ENCODE measurements at places on chromosomes 6 and 20.

- no peak for DNase-seq
Observed at GRCh38 chr6:150925590-150925928, 60.1 kb downstream of the MTHFD1L start.

DNA sequence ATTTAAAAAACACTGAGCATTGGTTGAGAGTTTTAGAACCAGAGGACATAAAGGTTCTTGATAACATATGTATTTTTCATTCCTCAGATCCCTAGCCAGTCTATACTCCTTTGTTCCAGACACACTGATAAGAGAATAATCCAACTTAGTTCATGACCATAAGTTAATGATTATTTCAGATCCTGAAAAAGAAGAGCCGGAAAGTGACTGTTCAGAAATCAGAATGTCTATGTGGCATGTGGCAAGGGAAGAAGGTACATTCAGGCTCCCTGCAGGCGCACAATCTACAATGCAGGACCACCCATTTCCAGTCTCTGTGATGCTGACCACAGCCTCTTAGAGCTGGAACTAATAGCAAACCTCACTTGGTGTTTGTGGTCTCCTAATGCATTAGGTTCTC lies 666.7 kb upstream of the AGPAT4 start:
- no peak for DNase-seq

DNA sequence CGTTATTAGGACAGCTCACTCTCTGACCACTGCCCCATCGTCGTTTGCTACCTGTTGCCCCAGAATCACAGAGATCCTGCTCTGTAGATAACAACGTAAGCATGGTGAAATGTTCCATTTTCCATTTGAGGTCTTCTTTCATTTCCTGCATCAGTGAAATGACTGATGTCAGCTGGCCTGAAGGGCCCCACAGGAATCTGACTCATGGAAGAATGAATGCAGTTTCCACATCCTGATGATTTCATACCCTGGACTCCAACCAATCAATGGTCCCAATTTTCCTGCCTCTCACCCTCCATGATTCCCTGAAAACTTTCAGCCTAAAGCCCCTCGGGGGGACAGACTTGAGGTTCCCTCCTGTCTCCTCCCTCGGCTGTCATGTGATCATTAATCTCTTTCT lies 394.4 kb upstream of the CDH4 start:
- DNase-seq: no peak

DNA sequence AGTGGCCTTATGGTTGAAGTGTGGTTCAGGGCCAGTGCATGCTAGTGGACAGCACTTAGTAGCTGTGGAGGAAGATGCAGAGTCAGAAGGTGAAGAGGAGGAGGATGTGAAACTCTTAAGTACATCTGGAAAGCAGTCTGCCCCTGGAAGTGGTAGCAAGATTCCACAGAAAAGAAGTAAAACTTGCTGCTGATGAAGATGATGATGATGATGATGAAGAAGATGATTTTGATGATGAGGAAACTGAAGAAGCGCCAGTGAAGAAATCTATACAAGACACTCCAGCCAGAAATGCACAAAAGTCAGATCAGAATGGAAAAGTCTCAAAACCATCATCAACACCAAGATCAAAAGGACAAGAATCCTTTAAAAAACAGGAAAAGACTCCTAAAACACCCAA lies 28.9 kb downstream of the MDFI start:
- no peak for DNase-seq

GRCh38 chr6:158756977-158757752 lies 62.0 kb downstream of the EZR start:
- DNase-seq: no peak

DNA sequence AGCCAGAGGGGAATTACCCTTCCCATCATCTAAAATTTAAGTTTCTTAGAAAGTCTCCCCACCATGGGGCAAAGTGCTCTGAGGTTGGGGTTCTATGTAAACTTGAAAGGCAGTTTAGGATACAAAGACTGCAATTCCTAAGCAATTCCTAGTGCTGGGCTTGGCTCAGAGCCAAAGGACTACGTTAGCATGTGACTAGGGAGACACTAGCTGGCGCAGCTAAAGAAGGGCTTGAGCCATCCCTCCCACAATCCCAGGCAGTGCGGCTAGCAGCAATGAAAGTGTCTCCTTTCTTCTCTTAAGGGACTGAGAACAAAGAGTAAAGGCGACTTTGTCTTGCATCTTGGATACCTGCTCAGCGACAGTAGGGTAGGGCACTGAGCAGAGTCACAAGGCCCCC lies 306.6 kb upstream of the FKBP1C start:
- DNase-seq: no peak

- no peak for DNase-seq
Observed at GRCh38 chr6:125738276-125738675, 11.2 kb upstream of the HEY2 start.

DNA sequence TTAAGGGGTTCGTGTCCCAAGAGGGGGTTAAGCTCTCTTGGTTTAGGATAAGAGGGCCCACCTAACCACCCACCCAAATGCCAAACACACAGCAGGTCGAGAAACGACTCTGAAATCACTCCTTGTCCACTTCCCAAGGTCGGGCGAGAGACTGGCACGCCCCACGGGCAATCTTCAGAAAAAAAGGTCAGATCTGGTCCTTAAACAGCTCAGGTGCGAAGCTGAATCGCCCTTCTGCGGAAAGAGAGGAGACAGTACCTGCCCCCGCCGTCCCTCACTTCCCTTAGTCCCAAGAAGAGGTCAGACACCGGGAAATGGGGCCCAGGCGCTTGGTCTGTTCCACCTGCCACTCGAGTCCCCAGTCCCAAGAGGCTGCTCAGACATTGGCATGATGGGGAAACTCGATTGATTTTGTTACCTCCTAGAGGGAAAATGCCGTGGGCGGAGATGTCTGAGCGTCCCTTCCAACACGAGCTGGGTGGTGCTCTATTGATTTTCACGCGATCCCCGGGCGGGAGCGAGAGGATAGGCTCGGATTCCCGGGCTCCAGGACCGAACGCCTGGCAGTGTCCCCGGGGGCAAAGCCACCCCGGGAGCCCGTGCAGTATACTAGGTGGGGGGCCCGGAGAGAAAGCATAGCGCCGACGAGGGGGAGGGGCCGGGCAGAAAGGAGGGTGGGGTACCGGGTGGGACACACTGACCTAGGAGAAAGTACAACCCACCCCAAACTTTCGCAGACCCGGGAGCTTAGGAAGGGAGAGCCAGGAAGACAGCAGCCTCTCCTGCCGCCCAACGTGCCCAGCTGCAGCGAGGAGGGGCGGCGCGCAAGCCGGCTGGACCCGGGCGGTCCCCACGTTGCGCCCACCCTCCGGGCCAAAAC lies 1.1 kb upstream of the SAMD5 start:
- peak; percentile 10 for DNase-seq

DNA sequence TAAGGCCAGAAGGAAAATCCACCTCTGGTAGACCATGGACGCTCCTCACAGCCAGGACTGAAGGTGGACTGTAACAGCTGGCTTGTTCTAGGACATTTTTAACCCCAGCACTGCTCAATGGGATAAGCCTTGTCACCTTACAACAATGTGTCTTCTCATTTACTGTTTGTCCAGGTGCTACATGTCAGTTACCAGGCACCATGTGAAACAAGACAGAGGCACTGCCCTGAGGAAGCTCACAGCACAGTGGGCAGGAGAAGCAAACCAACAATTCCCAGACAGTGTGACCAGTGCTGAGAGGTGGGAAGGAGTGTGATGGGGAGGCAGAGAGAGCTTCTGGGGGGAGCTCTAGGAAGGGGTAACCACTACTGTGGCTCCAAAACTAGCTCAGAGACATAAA lies 10.7 kb downstream of the SNHG17 start:
- DNase-seq: no peak

- no peak for DNase-seq
Observed at GRCh38 chr6:3789018-3789895, 37.7 kb upstream of the PXDC1 start.

- no peak for DNase-seq
Observed at GRCh38 chr6:155126727-155127439, 131.8 kb downstream of the TIAM2 start.

DNA sequence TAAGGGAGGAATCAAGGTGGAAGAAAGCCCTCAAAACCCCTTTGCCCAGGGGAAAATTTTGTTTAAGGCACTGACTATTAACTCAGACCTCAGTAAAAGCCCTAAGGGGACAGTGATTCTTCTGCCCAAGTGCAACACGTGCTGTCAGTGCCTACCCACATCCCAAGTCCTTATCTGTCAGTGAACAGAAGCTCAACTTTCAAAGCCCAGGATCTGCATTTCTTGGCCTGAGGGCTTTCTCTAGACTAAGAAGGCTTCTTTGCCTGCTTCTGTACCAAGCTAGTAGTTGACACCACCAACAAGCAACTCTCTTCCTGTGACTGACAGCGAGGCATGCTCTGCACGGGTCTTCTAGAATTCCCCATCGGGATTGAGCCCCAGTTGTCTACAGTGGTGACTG lies 416.0 kb upstream of the SPTLC3 start:
- DNase-seq: no peak

DNA sequence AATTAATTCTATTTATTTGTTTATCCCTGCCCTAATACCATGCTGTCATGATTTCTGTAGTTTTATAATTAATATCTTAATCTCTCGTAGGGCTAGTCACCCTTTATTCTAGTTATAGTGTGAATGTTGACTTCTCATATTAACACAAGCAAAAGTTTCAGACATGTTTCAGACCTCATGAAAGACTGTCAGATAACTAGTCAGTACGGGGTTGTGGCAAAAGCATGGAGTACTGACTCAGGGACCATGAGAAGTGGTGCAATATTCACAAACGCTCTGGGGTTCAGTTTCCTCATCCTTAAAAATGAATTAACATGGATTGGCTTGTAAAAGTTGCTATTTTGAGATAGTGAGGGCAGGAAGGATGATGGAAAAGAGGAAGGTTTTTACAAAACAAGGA lies 148.9 kb downstream of the TMEM200A start:
- DNase-seq: no peak

- DNase-seq: no peak
Observed at GRCh38 chr20:53574259-53574789, 19.3 kb downstream of the ZNF217 start.

GRCh38 chr6:11012976-11013720 lies 31.0 kb downstream of the ELOVL2 start:
- no peak for DNase-seq

GRCh38 chr6:147268254-147268653 lies 64.0 kb downstream of the STXBP5 start:
- DNase-seq: no peak

DNA sequence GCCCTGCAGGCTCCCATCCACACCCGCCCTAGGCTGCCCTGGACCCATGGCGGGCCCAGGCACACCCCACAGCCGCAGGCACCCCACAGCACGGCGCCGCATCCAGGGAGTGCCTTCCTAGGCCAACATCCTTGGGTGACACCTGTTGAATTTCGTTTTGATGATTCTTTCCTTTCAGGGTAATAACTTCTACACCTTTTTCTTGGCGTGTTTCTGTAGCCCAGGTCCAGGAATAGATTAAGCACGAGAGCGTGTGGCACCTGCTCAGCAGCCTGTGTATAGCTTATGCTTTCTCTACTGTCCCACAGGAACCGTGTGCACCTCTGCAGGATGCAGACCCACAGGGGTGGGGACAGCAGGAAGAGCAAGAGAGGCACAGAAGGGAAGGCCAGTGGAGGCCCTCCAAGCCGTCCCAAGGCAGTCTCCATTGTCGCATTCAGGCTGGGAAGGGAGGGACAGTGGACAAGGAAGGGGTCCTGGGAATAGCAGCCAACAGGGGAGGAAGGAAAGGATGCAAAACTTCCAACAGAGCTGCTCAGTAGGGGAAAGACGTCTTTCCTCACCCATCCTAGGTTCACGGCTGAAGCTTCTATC lies 118.1 kb upstream of the AFDN start:
- DNase-seq: no peak

DNA sequence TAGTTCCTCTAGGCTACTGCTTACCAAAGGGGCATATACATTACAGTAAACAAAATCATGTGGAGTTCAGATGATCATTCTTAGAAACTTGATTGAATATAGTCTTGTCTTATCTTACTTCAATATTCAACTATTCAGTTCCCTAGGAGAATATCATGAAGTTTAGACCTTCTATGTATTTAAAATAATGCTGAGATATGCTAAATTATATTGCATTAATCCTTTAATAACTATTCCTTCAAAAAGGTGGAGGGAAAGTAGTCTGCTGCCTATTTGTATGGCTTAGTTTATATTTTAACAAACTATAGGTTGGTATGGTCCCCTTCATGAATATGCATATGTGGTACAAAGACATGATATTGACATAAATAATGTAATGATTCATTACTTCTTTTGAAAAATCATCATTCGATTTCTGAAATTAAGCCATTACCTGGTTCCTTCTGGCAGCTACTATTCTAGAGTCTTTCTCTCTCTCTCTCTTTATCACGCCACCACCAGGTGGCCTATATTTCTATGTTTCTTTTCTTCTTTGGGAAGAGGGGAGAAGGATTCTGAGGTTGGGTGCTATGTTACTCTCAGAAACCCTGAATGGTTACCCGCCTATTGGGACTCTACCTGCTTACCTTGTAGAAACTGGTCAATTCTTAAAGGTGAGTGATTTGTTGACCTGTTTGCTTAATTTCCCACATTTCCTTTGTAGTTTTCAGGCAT lies 855.8 kb downstream of the HACE1 start:
- no peak for DNase-seq

- peak; percentile 18 for DNase-seq
Observed at GRCh38 chr6:32393665-32394420, 13.1 kb downstream of the BTNL2 start.

DNA sequence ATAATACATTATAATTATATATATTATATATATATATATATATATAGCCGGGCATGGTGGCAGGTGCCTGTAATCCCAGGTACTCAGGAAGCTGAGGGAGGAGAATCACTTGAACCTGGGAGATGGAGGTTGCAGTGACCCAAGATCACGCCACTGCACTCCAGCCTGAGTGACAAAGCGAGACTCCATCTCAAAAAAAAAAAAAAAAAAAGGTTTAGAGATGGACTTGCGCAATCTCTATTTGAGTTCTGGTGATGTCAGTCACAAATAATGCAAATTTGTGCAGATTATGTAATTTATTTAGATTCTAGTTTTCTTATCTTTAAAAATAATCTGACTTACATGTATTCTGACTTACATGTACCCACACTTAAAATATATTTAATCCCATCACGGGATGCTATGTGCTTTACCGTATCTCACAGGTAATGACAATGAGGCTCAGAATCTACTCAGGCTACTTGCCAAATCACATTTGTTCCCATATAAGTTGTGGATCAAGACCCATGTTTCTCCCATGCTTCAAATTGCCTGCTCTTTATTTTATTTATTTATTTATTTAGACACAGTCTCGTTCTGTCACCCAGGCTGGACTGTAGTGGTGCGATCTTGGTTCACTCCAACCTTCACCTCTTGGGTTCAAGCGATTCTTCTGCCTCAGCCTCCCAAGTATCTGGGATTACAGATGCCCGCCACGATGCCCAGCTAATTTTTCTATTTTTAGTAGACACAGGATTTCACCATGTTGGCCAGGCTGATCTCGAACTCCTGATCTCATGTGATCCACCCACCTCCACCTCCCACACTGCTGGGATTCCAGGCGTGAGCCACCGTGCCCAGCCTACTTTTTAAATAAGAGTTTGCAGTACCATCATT lies 7.6 kb upstream of the UST start:
- no peak for DNase-seq

DNA sequence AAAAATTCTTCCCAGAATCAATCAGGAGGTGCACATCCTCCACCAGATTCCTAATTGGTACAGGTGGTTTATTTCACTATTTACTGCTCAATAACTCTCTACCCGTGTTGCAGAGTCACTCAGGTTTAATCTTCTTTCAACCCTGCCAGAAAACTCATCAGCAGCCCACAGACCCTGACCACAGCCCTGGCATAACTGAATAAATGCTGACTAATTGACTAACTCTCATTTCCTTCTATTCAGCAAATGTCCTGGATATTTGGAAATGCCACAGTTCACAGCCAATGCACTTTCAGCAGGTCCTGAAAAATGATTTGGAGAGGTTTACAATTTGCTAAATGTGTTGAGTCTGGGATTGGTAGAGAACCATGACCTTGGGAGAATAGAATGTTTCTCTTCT lies 62.3 kb downstream of the TRMT6 start:
- no peak for DNase-seq
